ENCODE measurements at places on chromosomes 12 and 14.

- no peak for DNase-seq
These were observed 17.6 kb downstream of the C14orf132 start for GRCh38 chr14:96056509-96057422.

GRCh38 chr12:19191089-19191488, 61.6 kb downstream of the PLEKHA5 start:
- no peak for DNase-seq

DNA sequence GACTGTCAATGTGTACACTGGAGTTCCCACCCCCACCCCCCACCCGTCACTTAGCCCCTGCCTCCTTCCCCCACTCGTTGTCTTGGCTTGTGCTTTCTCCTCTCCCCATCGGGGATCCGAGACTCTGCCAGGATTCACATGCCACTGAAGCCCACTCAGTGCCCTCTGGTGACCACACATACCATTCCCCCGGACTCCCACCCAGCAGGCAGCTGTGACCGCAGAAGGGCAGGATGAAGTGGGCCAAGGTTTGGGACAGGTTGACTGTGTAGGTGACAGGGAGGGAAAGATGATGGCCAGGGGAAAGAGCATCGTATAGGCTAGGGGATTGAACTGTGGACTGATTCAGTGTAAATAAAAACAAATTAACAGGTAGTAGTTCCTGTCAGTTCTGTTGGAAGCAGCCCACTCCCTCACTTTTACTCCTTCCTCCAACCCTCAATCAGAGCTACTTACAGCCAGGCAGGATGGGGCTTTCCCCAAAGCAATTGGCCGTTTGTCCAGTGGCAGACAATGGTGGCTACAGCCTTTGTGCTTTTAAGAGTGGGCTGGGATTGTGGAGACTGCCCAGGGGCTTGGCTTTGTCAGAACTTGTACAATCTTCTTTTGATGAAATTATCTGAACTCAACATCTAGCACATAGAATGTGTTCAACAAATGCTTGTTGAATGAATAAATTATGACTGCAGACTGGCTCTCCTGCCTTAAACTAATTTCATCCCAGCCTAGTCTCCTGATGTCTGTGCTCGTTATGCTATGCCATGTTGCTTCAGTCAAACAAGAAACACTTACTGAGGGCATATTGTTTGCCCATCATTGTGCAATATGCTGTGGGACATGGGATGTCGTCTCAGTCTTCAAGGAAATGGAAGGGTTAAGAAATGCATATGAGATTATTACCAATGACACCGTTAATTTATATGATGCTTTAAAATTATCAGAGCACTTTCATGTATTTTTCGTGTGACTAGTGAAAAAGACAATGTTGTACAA, 30.2 kb downstream of the TTC9 start:
- no peak for DNase-seq

- DNase-seq, result no peak
These were observed 146.1 kb downstream of the KITLG start for GRCh38 chr12:88433997-88434703.

Data from hypothalamus (tissue), 51 donors.